ENCODE measurements at places on chromosomes 12 and 14.
A peak's percentile ranks its signal among the peaks of the same experiment; 100 is the strongest.

DNA sequence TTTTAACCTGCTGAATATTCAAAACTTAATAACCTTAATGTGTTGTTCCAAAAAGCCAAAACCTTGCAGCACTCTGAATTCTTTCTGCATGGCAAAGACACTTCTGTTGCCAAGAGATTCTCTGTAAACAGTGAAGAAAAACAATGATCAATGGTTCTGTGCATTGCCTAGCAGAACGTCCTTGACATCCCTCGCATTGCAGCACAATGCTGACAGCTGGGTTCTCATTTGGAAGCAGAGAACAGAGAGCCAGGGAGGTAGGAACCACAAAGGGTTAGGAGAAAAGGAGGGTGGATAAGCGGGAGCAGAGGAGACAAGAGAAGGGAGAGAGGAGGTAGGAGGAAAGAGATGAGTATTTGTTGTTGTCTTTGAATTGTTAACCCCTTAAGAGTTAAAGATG lies 501.1 kb downstream of the NAV3 start:
- DNase-seq, result no peak

GRCh38 chr12:132356691-132357622 lies 27.6 kb upstream of the GALNT9 start:
- DNase-seq, result peak; percentile 57

GRCh38 chr12:72444566-72444965 lies 172.4 kb downstream of the TRHDE start:
- no peak for DNase-seq

DNA sequence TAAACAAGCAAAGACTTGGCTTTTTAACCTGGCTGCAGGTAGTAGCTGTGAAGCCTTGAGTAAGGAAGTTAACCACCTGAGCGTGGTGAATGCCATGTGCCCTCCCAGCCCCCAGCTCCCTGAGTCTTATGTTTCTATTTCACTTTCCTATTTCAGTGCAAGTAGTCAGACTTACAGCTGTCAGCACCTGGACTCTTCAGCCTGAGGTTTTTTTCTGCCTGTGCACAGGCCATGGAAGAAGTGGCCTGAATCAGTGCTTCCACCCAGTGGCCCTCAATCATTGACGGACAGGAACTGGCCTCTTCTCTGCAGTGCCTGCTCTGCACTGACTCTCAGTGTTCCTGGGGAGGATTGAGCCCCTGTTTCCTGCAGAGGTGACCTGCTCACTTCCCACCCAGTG lies 796.4 kb downstream of the MED13L start:
- DNase-seq, result no peak

DNA sequence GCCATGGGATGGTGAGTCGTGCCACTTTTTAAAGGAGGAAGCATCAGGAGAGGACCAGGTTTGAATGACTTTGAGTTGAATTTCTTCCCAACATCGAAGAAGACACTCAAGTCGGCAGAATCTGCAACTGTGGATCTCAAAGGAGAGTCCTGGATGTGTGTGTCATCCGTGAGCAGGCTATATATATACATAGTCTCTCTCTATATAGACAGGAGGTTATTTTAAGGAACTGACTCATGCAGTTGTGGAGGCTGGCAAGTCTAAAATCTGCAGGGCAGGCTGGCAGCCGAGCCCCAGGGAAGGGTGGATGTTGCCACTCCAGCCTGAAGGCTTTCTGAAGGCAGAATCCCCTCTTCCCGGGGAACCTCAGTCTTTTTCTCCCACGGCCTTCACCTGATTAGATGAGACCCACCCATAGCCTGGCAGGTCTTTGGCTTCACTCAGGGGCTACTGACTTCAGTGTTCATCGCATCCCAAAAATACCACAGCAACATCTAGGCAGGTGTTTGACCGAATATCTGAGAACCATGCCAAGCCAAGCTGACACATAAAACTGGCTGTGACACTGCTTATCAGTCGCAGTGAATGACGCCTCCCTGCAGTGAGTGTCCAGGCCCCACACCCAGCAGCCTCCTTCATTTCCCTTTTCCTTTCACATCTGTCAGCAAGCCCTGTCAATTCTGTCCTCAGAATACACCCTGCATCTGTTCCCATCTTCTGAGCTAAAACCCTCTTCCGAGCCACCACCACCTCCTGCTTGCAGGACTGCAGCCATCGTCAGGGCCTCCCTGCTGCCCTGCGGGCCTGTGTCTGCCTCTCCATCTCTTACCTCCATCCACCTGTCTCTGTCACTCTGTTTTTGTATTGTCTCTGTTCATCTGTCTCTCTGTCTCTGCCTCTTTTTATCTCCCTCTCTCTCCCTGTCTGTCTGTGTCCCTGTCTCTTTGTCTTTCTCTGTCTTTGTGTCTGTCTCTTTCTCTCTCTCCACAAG lies 54.0 kb downstream of the ZNF664 start:
- DNase-seq, result no peak

- DNase-seq, result peak; percentile 90
Observed at GRCh38 chr12:96219700-96220206, 25.6 kb downstream of the ELK3 start.

GRCh38 chr14:32552766-32553165 lies 223.7 kb downstream of the AKAP6 start:
- DNase-seq, result no peak

DNA sequence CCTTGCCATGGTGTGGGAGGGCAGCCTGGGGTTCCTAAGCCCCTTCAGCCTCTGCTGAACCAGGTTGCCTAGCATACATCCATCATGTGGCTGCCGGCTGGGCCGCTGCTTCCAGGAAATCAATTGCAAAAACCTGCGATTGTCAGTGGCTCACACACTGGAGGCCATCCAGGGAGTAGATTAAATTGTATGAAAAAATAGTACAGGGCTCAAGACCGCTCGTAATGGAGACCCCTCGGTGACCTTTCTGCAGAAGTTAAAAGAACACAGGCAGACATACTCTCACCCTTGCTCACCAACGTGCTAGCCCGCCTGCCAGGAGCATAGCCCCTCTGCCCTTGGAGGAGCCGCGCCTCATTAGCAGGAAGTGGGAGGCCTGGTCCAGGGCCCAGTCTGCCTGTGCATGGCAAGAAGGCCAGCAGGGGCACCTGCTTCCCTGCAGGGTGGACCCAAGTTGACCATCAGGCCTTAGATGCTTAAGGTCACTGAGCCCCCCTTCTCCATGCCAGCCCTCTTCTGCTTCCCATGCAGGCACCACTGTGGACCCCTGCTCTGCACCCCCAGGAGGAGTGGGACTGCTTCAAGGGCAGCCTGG lies 31.4 kb upstream of the CIPC start:
- DNase-seq, result no peak

- DNase-seq, result no peak
Observed at GRCh38 chr14:52918486-52918885, 32.4 kb downstream of the FERMT2 start.

GRCh38 chr12:65152596-65152995 lies 16.8 kb upstream of the LEMD3 start:
- DNase-seq, result no peak

GRCh38 chr14:103118663-103119404 lies 4.4 kb upstream of the TNFAIP2 start:
- DNase-seq, result no peak

DNA sequence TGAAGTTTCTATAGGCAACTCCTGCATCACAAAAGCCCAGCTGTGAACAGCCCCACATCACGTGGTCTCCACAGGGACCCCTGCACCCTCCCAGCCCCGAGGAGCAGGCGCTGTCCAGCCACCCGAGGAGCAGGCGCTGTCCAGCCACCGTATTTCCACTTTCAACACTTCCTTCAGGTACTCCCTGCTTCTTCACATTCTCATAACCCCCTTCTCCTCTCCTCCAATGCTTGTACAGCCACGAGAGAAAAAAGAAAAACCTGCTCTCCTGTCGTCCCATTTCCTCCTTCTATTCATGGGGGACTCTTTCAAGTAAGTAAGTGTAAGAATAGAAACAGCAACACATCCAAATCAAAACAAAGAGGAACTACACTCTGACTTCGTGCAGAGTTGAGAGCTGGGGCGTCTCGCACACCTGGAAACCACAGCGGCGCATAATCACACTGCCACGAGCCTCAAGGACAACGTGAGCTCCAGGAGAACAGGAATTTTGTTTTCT lies 11.9 kb downstream of the CDC42BPB start:
- DNase-seq, result no peak
